ENCODE measurements at places on chromosomes 1 and 21.

GRCh38 chr1:53733447-53733931, 5.5 kb downstream of the GLIS1 start:
- no peak for DNase-seq

- DNase-seq: no peak
Measured at GRCh38 chr1:100461222-100461621, 76.7 kb upstream of the GPR88 start.

DNA sequence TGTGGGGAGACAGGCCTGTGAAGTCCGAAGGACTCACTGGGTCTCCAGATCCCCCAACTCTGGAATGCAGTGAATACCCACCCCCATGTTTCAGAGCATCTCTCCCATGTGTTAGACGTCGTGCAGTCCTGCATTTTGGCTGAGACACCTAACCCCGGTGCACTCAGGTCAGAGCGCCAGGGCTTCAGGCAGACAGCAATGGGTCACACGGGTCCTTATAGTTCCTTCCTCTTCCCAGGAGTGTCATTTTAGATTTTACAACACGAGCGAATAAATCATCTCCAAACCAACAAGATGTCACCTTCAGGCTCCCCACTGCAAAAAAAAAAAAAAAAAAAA, 5.1 kb downstream of the PRRX1 start:
- no peak for DNase-seq

DNA sequence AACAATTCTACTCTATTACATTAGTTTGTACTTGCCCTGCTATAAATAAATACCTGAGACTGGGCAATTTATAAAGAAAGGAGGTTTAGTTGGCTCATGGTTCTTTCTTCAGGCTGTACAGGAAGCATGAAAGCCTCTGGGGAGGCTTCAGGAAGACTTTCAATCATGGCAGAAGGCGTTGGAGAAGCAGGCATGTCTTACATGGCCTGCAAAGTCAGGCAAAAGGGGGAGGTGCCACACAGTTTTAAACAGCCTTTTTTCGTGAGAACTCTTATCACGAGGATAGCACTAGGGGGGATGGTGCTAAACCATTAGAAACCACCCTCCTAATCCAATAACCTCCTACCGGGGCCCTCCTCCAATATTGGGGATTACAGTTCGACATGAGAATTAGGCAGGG, 102.9 kb downstream of the DYRK1A start:
- DNase-seq: no peak

DNA sequence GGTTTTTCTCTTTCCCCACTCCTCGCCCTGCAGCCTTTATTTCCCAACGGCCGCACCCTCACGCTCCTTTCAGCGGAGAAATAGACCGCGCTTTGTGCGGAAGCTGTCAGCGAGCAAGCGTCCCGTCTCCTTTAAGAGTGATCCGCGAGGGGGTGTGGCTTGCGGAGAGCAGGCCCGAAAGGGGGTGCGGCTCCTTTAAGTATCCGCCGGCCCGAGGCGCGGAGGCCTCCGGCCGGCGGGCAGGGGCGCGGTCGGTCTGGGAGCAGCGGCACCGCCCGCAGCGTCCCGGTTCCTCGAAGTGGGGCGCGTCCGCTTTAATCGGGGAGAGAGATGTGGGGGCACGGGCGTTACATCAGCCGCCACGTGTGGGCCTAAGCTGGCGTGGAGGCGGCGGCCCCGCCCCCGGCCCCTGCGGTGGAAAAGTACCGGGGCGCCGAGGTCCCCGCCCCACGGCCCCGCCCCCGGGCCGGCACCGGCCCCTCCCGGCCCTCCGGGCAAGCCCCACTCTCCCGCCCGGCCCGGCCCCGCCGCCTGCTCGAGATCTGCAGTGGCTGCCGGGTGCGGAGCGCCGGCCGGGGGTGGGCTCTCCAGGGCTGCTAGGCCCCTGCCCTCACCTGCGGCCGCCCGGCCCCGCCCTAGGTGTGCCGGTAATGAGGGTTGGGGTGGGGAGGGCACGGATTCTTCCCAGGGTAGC, 1.2 kb downstream of the SLC6A9 start:
- DNase-seq: peak; percentile 84

- no peak for DNase-seq
Measured at GRCh38 chr1:94111879-94112278, 9.1 kb downstream of the ABCA4 start.

DNA sequence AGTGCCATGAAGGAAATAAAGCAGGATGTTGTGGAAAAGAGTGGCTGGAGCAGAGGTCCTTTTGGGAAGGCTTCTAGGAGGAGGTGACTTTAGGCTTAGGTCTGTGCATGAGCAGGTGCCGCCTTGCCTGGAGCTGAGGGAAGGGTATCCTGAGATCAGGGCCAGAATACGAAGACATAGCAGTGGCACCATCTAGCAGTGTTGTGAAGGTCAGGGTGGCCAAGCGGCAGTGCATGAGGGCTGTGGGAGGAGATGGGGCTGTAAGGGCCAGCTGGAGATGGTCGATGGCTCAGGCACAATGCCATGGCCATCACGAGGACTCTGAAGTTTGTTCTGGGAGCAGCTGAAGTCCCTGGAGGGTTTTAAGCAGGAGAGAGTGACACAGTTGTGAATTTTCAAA, 219.5 kb downstream of the PTPRU start:
- DNase-seq: no peak

DNA sequence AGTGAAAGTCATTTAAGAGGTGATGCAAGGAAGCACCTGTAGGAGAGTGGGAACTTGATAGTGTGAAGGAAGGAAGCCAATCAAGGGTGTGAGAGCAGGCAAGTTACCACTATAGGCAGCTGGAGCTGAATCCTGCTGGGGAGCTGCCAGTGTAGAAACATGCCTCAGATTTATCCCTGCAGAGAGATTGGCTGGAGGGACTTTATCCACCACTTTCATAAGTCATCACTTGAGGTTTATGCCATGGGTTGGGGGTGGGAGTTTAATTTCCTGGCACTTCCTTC, 443.6 kb downstream of the PLPP3 start:
- no peak for DNase-seq

DNA sequence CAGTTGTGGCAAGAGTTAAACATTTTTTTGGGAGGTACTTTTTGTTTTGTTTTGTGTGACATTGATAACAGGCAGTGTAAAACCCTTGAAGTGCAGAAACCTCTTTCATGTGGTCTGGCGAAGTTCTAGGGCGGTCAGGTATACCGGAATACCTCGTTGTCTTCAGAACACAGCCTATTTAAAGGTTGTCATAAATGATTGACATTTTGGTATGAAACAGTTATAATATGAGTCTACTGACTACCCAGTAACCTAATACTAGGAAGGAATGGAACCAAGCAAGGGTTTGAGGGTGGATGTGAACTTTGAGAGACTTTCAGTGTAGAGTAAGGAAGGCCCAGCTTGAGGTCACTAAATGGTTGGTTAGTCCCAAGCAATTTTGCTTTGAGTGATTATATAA, 40.5 kb downstream of the PATJ start:
- no peak for DNase-seq

GRCh38 chr21:34722684-34723300, 54.0 kb downstream of the CLIC6 start:
- DNase-seq: no peak

DNA sequence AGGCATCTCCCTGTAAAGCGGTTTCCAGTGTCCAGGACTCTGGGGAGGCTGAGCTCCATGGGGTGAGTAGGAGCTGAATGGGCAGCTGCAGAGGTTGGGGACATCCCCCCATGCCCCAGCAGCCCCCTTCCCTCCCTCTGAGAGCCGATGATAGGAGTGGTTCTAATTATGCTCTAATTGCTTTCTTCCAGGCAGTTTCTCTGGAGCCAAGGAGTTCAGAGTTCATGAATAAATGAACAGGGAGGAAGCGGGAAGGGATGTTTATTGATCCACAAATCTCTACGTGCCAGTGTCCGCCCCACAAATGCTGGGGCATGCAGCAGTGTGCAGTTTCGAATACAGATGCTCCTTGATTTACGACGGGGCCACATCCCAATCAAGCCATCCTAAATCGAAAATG, 15.6 kb downstream of the NKAIN1 start:
- DNase-seq: no peak

- DNase-seq: no peak
Measured at GRCh38 chr1:68953311-68953710, 456.4 kb upstream of the DEPDC1 start.

DNA sequence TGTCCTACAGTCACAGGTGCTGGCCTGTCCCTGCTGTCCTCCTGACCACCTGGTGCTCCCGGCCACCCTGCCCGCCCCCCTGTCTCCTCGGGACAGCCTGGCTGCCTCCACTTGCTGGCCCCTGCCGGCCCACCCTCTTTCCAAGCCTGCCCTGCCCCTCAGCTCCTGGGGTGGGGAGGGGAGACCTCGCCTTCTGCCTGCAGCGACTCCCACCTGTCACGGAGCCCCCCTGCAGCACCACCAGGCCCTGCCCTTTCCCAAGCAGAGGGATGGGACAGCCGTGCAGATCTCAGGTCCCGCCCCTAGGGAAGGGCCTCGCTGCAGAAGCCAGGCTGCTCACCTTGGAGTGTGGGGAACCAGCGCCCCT, 7.5 kb downstream of the LRRC3 start:
- DNase-seq: no peak

- DNase-seq: no peak
Measured at GRCh38 chr1:72524021-72524420, 241.7 kb upstream of the NEGR1 start.

DNA sequence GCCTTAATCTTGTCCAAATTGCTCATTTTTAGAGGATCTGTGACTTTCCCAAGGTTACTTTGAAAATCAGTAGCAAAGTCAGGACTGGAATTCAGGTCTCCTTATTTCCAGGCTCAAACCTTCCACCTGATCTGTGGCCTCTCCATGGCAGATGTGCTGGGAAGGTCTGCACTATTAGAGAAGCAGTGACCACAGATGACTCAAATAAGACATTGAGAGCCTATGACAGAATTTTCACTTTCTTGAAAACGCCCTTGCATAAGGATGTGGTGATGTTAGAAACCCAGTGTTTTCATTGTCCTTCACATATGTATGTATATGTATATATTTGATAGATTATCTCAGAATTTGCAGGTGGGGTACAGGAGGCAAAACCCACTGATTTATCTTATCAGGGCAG, 45.3 kb downstream of the TTC39A start:
- DNase-seq: no peak

DNA sequence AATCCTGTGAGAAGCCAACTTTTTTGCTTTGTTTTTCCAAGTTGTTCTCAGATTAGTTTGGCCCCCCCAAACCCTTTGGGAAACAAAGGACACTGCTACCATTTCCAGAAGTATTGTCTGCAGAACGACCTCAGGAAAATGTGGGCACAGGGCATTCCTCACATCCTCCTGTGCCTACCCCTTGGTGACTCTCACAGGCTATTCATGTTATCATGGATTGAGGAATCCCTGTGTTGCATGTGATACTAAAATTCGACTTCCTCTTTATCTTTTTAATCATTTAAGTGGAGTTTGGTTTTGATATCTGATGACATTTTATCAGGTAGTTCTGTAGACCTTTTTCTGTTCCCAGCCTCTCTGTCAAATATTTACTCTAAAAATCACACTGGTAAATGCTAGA, 184.5 kb downstream of the FASLG start:
- DNase-seq: no peak

DNA sequence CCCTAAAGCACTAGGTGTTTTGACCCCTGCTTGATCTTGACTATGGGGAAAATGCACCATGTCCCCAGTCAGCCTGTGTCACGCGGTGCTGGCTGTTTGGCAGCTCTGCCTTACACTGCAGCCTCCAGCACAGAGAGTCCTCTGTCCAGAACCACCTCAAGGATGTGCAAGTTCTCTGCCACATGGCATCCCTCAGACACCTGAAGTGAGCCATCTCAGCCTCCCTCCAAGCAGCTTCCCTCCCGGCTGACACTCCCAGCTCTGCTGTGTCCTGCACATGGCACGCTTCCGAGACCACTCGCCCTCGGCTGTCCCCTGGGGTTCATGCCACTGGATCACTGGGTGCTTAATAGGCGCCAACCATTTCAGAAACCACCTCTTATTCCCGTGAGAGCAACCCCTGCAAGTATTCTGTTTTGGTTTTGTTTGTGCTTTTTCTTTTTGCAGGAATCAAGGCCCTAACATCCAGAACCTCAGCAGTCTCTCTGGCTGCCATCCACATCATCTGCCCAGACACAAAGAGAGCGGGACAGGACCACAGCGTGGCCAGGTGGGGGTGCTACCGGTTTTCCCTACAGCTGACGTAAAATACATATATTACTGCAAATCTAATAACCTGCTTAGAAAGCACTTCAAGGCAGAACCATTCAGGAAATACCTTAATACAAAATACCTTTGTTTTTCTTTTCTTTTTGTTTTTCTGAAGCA, 45.7 kb downstream of the CAPZB start:
- DNase-seq: peak; percentile 59

DNA sequence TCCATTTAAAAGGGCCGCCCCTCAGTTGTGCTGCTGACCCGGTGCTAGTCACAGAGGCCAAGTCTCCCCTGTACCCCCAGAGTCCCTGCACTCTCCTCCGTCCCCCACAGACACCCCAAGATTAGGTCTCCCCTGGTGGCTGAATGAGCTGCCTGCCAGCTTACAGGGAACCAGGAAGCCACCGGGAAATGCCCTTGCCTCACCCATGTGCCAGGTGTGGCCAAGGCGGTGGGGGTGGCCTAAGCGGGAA, 32.7 kb downstream of the HSPG2 start:
- no peak for DNase-seq

- DNase-seq: peak; percentile 47
Measured at GRCh38 chr1:180231506-180231921, 1.4 kb downstream of the LHX4 start.
